ENCODE measurements at places on chromosomes 4 and X.
A peak's percentile ranks its signal among the peaks of the same experiment; 100 is the strongest.

GRCh38 chr4:147513091-147513490, 32.2 kb downstream of the EDNRA start:
- no peak for DNase-seq

- DNase-seq, result no peak
Measured at GRCh38 chr4:76059750-76060149, 14.8 kb upstream of the ART3 start.

- no peak for DNase-seq
Measured at GRCh38 chrX:16060252-16060651, 63.1 kb upstream of the GRPR start.

DNA sequence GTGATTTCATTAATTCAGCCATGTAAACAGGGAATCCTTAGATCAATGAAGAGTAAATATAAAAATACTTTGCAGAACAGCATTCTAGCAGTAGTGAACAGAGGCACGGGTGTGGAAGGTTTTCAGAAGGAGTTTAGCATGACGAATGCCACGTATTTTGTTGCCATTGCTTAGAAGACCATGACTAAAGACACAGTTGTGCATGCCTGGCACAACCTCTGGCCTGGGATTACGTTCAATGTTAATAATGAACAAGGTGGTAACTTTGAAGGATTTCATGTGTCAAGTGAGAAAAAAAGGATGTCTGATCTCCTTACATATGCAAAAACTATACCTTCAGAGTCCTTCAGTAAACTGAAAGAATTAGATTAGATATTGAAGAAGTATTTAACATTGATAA, 171.9 kb downstream of the MAGEB5 start:
- DNase-seq, result no peak

DNA sequence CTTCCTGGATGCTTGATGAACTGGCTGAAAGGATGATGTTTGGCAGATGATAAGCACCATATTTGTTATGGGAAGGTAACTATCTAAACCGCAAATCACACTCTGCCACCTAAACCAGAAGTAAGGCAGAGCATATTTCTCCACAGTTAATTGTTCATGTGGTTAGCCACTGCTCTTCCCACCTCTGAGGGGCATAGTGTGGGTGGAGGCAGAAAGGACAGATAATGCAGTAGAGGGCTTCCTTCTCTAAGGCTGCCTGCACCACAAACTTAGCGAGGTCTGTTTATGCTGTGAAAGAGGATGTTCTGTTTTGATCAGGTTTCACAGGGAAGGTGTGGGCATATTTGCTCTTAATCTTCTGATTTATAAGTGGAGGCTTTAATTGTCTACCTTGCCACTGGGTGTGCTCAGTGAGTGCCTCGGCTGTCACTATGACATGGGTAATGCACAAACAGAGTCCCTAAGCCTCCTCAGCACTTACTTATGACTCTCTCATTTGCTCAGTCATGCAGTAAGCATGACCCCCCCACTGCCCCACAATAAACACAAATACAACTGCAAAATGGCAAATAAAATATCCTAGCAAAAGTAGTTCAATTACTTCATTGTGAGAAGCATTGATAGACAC, 401.0 kb downstream of the TMA16 start:
- DNase-seq, result peak; percentile 1

- DNase-seq, result no peak
Measured at GRCh38 chr4:23768541-23768940, 121.3 kb downstream of the PPARGC1A start.

- no peak for DNase-seq
Measured at GRCh38 chr4:48649505-48649904, 130.6 kb downstream of the FRYL start.

DNA sequence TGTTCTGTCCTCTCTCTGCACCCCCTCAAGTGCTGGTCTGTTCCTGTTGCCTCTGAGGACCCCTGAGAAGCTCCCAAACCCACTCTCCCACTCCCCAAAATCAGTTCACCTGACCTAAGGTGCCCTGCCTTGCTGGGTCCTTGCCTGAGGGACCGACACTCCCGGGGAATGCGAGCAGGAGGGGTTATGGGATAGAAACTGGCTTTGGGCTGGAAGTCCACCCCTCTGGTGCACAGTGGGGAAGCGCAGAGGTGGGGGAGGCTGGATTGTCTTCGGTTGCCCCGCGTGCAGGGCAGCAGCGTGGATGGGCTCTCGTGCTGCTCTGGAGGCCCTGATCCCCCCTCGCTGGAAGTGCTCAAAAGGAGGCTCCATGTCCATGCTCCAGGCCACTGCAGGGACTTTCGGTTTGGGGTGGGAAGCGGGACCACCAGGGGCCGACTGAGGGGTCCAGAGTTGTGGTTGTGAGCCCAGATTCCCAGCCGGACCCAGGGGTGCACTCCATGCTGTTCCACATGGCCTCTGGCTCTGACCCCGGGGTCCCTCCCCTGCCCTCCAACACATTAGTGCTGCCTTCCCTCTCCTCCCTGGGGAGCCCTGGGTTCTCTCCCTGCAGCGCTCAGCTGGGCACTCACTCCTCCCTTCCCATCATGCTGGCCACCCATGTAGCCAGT, 7.6 kb downstream of the SORCS2 start:
- no peak for DNase-seq

DNA sequence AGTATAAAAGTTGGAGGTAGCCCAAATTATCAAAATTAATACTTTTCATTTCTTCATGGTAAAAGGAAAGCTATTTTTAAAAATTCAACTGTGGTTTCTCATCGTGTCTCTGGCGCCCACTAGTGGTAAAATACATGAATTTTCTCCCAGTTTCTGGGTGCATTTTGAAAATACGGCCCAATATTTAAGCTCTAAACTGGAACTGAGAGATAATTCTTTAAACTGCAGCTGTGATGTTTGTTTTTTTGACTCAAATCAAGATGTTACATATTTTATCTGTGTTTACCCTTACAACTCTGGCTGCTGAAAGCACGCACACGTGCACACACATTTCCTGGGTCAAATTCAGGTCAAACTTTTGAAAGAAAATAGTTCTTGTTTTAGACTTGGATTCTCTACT, 123.9 kb upstream of the ACSL4 start:
- DNase-seq, result no peak

- no peak for DNase-seq
Measured at GRCh38 chr4:73648478-73648877, 28.2 kb upstream of the RASSF6 start.

GRCh38 chr4:39178706-39179105, 3.6 kb upstream of the WDR19 start:
- no peak for DNase-seq

DNA sequence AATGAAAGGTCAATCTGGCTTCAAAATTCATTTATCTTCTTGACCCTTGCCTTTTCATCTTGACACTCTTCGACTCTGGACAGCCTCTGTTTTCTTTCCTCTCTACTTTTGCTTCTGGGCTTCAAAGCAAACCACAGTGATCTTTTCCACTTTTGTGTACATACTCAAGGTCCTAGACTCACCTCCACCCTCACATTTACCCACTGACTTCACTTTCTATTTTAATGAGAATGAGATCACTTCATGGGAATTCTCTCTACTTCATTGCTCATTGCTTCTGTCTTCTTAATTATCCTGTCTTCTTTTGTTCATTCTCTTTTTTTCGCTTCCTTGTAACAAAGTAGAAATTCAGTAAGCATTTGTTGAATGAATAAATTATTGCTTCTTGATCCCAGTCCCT, 330.1 kb upstream of the HAND2 start:
- no peak for DNase-seq

GRCh38 chr4:155007660-155008176, 200.7 kb upstream of the NPY2R start:
- no peak for DNase-seq

All from T-helper 22 cell (primary cell).